ENCODE measurements at places on chromosomes 7 and 10.

- no peak for DNase-seq
Measured at GRCh38 chr7:98283127-98283886, 1.8 kb downstream of the BRI3 start.

GRCh38 chr10:113733635-113734034 is 17.8 kb upstream of the PLEKHS1 start:
- DNase-seq = no peak

DNA sequence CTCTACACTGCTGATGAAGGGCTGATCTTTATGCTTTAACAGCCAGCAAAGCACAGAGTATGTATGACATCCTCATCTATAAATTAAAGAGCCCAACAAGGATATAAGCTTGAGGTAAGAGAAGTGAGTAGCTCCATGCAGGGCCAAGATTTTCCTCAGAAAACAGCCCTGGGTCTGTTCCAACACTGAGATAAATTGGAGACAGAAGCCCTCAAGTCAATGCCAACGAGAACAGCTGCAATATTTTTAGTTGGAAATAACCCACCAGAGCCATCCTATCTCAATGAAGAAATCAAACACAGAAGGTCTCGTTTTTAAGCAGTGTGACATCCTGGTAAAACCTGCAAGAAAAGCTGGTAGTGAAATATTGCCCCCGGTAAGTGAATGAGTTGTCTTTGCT is 297.0 kb upstream of the AUTS2 start:
- DNase-seq = no peak

- no peak for DNase-seq
Measured at GRCh38 chr7:8015100-8015745, 46.6 kb downstream of the GLCCI1 start.

- no peak for DNase-seq
Measured at GRCh38 chr10:93445097-93445960, 36.8 kb downstream of the MYOF start.

DNA sequence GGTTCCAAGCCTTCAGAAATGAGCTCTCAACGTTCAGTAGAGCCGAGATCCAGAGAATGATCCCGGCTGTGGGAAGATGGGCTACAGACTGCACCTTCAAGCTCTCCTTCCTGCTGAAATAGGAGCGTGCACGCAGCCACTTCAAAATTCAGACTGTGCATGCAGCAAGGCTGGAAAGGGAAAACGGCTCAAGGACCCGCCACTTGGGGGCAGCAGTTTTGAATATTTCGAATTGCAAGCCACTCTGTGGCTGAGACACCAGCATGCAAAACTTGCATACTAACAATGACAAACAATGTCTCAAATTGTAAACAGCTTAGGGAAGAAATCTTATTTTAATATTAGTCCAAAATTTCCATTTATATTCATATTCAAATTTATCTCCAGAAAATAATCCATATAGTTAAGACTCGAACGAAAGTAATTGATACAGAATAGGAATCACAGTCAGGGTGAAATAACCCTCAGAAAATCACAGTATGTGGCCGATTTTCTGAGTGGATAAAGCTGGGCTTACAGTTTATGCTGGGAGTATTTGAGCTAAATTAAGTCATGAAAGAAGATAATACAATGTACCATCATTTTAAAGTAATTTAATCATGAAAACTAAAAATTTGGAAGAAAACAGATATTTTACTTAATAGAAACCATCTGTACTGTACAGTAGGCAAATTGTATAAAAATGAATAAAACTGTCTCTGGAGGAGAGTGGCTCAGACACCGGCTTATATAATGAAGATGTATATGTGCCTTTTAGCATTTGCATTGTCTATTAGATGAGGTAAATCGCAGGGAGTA is 137.9 kb upstream of the MKI67 start:
- DNase-seq = peak; percentile 4

DNA sequence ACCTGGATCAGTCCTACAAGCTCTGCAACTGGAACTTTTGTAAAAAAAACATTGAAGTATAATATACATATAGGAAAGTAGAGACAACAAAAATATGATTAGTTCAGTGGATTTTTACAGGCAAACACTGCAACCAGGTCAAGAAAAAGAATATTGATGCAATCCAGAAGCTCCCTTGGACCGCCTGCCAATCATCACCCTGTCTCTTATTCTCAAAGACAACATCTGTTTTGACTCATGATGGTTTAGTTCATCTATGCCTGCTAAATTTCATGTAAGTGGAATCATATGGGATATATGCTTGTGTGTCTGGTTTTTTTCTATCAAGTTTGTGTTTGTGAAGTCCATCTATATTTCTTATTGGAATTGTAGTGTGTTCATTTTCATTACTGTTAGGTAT is 7.7 kb upstream of the HYCC1 start:
- DNase-seq = no peak

Data from activated CD4-positive, alpha-beta T cell treated with anti-CD3 and anti-CD28 coated beads for 24 hours (primary cell).